ENCODE measurements at places on chromosomes 12 and 14.
A peak's percentile ranks its signal among the peaks of the same experiment; 100 is the strongest.

DNA sequence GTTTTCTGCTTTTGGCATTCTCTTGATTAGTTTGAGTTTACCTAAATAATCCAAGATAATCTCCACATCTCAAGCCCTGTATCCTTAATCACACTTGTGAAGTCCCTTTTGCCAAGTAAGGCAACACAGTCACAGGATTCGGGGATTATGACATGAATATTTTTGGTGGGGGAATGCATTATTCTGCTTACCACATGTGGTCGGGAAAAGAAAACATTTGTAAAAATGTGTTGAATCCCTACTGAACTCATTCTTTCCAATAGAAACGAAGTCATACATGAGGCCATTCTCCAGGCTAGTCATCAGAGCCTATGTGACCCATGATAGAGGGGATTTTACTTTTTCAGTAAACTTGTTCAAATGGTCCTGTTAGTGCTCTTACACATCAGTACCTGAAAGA, 58.5 kb upstream of the PRICKLE1 start:
- no peak for DNase-seq

- no peak for DNase-seq
Observed at GRCh38 chr12:573232-573631, 90.0 kb downstream of the NINJ2 start.

DNA sequence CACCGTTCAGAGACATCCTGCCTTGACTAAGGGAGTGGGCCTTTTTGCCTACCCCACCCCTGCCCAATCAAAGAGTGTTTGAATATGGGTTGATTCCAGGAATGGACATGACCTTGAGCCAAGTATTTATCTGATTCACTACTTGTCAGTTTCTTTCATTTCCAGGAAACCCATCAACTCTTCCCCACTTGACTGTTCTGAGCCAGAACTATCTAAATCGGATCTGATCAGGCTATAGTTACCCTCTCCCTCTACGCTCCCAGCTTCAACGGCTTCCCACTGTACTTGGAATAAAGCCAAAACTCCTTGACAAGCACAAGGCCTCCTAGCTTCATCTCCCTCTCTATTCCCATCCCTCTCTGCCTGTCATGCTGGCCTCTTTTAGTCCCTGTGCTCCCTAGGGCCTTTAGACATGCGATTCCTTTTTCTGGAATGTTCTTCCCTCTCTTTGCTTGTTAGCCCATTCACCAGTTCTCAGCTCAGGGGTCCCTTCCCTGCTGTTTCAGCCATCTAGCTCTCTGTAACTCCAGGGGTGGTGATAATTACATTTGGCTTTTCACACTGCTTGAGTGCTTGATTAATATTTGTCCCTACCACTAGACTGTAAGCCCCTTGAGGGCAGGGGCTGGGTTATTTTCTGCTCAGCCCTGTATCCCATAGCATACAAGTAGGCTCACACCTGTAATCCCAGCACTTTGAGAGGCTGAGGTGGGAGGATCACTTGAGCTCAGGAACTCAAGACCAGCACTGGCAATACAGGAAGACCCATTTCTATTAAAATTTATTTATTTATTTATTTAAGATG, 5.5 kb upstream of the ITPK1 start:
- DNase-seq, result no peak

GRCh38 chr12:19299765-19300164, 139.5 kb upstream of the AEBP2 start:
- no peak for DNase-seq

DNA sequence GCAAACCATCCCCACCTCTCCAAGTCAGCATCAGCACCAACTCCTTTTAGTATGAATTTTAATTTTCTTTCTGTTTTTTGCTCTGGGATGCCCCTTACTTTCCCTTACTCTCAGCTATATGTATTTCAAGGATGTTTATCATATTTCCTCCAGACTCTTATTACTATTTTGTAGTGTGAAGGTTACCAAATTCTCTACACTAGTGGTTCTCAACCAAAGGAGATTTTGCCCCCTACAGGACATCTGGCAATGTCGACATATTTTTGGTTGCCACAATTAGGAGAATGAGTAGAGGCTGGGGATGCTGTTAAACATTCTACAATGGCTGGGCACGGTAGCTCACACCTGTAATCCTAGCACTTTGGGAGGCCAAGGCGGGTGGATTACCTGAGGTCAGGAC, 29.1 kb upstream of the SOS2 start:
- DNase-seq, result no peak

GRCh38 chr12:86663173-86663572, 407.0 kb upstream of the MGAT4C start:
- no peak for DNase-seq

DNA sequence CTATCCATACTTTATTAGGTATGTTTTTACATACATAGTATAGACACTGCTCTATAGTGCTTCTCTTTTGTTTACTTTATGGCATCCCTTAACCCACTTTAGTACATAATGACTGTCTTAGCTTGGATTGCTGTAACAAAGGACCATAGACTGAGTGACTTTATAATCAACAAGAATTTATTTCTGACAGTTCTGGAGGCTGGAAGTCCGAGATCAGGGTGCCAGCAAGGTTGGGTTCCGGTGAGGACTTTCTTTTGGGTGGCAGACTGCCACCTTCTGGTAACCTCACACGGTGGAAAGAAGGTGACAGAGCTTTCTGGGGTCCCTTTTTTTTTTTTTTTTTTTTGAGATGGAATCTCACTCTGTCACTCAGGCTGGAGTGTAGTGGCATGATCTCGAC, 48.6 kb upstream of the PPM1H start:
- peak; percentile 12 for DNase-seq

DNA sequence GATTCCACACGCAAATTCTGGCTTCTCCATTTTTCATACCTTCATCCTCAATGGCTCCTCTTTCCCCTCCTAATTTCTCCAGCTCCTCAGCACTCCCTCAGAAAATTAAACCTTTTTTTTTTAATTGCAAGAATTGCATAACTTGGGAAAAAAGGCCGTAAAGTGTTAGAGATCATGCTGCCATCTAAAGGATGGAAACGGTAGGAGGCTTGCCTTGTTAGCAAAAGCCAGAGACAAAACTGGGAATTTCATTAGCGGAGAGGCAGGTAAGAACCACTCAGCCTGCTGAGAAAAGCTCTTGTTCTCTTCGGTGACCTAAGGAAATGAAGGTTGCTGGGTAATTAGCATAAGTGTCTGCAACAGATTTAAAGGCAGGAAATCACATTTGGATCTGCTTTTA, 204.3 kb downstream of the AEBP2 start:
- DNase-seq, result no peak

DNA sequence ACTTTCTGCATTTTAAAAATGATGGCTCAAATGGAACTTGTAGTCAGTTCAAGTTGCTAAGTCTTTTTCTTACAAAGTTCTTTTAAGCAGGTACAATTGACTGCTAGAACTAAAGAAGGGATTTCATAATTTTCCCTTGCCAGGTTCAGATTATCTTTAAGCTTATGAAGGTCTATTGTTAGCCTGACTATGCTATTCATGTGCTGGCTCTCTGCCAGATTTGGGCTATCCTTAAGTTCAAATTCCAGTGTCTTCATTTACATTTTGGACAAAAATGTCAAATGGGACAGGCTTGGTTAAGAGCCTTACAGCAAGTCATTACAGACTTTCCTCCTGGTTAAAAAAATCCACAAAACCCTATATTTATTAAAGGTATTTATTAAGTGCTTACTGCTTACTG, 42.3 kb downstream of the INSM2 start:
- DNase-seq, result no peak

DNA sequence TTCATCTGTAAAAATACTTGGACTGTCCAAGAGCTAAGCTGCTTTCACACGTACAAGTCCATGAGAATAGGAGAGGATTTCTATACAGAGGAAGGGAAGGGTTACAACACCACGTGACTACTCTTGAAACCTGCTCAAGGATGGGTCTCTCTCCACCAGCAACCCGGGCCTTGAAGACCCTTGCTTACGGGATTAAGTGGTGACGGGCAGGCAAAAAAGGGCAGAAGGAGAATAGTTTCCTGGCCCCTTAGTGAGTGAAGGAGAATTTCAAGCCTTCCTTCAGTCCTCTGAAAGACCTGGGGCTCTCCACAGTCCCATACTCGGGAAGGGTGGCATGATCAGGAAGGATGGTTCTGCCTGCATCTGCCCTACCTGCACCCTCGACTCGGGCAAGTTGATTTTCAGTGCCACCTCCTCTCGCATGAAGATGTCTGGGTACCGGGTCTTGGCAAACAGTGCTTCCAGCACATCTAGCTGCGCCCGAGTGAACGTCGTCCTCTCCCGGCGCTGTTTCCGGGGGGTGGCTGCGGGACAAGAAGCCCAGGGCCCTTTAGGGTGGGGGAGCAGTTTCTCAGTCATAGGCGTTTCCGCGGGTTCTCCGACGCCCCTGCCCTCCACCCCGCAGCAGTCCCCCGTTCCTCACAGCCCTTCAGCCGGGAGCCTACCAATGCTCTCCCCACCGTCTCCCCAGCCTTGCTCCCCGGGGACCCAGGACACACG, 6.3 kb downstream of the OTX2 start:
- DNase-seq, result no peak

Data from HL-60 (cell line).